Activated T-helper 1 cell treated with anti-CD3 and anti-CD28 coated beads, Interleukin-12 subunit alpha, Interleukin-12 subunit beta, Interleukin-2, Interleukin-4 antibody, amounts not matched to agents 30 ng/mL and 10 ng/mL and 1 ng/mL, durations not matched to agents 14 hours and 24 hours and 36 hours (primary cell): ENCODE measurements at places on chromosomes 12 and 14. TPM values are rescaled to one million over a fixed set of nuclear protein-coding genes. Genes with fewer than 3 reads are reported as not detected.
A peak's percentile ranks its signal among the peaks of the same experiment; 100 is the strongest.

GRCh38 chr14:21414137-21414631 lies 30.4 kb upstream of the SUPT16H start:
- H3K27ac ChIP-seq: peak overlapping the region; percentile 92
- DNase-seq: no peak
- H3K36me3 ChIP-seq: peaks cover 54% of the 10 kb centered on the region
- peak overlapping the region; percentile 19 for H3K4me3 ChIP-seq

CCNK gene
- 80.8 and 87.1 TPM in 2 replicates for total RNA-seq

TAS2R30 gene
- total RNA-seq: 3.8 and 4.5 TPM in 2 replicates

KRT77 gene
- not detected in 2 replicates for total RNA-seq

TAPBPL gene
- total RNA-seq: 34.1 and 34.3 TPM in 2 replicates

PPM1H gene
- not detected in 2 replicates for total RNA-seq

- no peaks in the 10 kb centered on the region for H3K4me1 ChIP-seq
- no peak overlapping the region for H3K4me3 ChIP-seq
Measured at GRCh38 chr12:129366656-129367055, 513.4 kb downstream of the GLT1D1 start.

DNA sequence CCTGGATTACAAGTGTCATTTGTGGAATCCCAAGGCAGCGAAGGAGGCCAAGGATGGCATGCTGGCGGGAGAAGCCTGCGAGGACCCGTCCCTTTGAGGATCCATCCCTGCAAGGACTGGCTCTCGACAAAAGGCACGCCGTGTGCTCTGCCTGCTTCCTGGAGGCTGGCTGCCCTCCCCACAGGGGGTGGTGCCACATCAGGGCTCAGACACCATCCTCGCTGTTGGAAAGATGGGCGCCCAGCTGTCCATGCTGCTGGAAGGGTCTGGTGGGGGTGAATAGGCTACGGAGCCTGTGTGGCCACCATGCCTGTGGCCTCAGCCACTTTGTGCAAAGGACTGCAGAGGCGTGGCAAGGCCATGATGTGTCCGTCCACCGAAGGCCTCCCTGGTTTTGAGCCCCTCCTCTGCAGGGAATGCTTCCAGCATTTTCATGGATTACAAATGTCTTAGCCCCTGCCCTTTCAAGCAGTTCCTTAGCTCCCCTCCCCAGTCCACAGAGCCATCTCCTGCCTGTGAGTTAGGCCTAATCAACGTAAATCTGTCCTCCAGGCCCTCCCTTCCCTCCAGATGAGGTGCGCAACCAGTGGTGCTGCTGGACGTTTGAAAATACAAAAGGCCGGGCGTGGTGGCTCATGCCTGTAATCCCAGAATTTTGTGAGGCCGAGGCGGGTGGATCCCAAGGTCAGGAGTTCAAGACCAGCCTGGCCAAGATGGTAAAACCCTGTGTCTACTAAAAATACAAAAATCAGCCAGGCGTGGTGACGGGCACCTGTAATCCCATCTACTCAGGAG lies 22.1 kb downstream of the ZBTB42 start:
- H3K27me3 ChIP-seq: peaks cover 25% of the 10 kb centered on the region
- DNase-seq: no peak
- no peak overlapping the region for H3K4me3 ChIP-seq
- H3K27ac ChIP-seq: no peak overlapping the region
- peaks cover 2% of the 10 kb centered on the region for H3K36me3 ChIP-seq

DNA sequence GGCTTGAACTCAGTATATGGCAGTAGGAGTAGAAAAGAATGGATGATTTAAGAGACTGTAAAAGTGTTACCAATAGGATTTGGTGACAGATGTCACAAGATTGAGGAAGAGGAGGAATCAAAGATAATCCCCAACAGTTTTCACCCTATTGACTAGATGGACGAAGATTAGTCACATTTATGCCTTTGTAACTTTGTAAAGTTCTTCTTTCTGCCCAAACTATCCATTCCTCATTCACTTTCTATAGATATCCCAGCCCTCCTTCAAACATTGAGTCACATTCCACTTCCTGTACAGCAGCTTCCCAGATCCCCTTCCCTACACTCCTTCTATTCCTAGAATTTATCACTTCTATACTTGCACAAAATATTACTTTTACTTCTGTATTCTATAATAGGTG lies 207.9 kb downstream of the BTG1 start:
- DNase-seq: no peak
- H3K36me3 ChIP-seq: peaks cover 2% of the 10 kb centered on the region
- H3K27me3 ChIP-seq: peaks cover 2% of the 10 kb centered on the region
- no peak overlapping the region for H3K4me3 ChIP-seq
- H3K27ac ChIP-seq: no peak overlapping the region

DNA sequence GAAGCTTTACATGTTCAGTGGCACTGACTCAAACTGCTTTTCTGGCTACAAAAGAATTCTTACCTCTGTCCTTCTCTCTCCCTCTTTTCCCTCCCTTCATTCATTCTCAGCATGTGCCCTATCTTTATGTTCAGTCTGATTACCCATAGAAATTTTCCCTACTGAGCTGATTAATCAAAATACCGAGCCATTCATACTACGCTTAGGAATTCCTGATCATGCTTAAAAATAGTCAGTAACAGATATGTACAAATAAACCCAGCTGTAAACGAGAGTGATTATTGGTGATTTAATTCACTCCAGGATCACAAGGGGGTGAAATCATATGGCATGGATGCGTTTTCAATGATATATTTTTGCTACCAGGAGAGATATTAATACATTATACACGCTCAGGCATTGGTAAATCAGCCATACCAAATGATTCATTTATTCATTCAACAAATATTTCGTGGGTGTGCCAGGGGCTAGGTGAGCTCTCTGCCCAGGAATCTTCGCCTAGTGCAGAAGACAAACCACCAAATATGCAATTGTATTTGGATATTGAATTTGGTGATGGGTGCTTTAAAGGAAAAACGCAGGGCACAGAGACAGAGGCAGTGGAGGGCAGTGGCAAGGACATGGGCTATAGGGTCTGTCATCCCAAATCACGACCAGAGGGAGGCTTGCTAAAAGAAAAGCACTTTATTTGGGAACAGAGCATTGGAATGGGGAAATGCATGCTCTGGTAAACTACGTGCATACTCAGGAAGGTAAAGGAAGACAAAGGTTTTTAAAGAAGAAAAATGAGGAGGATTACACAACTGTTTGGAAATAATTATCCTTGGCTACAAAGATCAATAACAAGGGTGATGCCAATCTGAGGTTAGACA lies 13.9 kb upstream of the VRK1 start:
- no peak overlapping the region for H3K4me3 ChIP-seq
- no peak overlapping the region for H3K27ac ChIP-seq
- H3K27me3 ChIP-seq: peaks cover 21% of the 10 kb centered on the region
- H3K36me3 ChIP-seq: no peaks in the 10 kb centered on the region

PRKAB1 gene
- 30.3 and 33.7 TPM in 2 replicates for total RNA-seq

SLC6A15 gene
- total RNA-seq: not detected in 2 replicates

DNA sequence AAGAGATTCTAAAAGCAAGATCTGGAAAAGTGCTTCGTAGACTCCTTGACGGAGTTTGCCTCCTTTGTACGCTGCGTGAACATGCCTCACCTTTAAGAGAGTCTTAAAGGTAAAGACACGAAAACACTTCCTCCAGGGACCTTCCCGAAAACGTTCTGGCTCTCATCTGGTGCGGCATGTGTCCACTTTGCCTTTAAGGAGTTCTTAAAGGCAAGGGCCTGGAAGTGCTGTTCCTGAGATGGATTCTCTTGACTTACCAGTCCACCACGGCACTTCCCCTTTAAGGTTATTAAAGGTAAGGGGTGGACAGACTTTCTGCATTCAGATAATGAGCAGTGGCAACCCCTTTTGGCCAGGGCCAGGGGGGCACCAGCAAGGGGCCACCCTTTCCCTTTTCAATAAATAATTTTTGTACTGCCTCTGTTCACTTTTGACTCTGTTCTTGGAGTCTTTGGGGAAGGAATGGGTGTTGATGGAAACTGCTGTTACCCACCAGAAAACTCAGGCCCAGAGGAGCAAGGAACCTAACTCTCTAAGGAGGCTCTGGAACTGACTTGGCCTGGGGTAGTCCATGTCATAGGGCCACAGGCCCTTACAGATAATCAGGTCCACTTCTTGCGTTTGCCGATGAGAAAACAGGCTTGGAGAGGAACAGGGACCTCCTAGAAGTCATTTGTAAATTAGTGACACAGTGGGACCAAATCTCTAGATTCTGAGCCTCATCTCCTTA lies 4.4 kb downstream of the REM2 start:
- peak overlapping the region; percentile 88 for H3K27ac ChIP-seq
- DNase-seq: peak; percentile 48
- peaks cover 31% of the 10 kb centered on the region for H3K4me1 ChIP-seq
- H3K36me3 ChIP-seq: peaks cover 8% of the 10 kb centered on the region
- peak overlapping the region; percentile 87 for H3K4me3 ChIP-seq
